ENCODE measurements at places on chromosomes 7 and 10. TPM values are rescaled to one million over a fixed set of nuclear protein-coding genes. Genes with fewer than 3 reads are reported as not detected.

The NUTM2E gene
- total RNA-seq: not detected

The DCLRE1A gene
- 4.8 TPM for total RNA-seq

The EBLN1 gene
- total RNA-seq: not detected

The TFPI2 gene
- total RNA-seq: 3.6 TPM

The CACUL1 gene
- 26.1 TPM for total RNA-seq

The CHAT gene
- total RNA-seq: not detected

The ATP6V0A4 gene
- not detected for total RNA-seq

The FGF8 gene
- not detected for total RNA-seq

The ACSM6 gene
- not detected for total RNA-seq

The ADIRF gene
- 269 TPM for total RNA-seq

The NUPR2 gene
- total RNA-seq: not detected

The CPN1 gene
- total RNA-seq: not detected

The MMP21 gene
- total RNA-seq: 0.38 TPM

Measured in left cardiac atrium (tissue), 4 donors.